Muscle of leg (tissue), 16 donors: ENCODE measurements at places on chromosomes 1 and 21. TPM values are rescaled to one million over a fixed set of nuclear protein-coding genes. Genes with fewer than 3 reads are reported as not detected.

Gene CD1E
- polyA plus RNA-seq = 0.14 TPM

Gene RGS13
- polyA plus RNA-seq = 1.1 TPM

Gene AMY2B
- 8.5 TPM for polyA plus RNA-seq

Gene CAMK2N1
- 7.5 TPM for polyA plus RNA-seq

Gene CHD5
- polyA plus RNA-seq = 0.26 TPM

Gene ANGPTL7
- 1.3 TPM for polyA plus RNA-seq

Gene OPN3
- 19.6 TPM for polyA plus RNA-seq

Gene C1orf167
- polyA plus RNA-seq = 21.3 TPM

Gene UMODL1
- polyA plus RNA-seq = not detected

Gene ATP1A4
- polyA plus RNA-seq = 1.7 TPM

Gene PADI2
- 81.7 TPM for polyA plus RNA-seq

Gene SSX2IP
- polyA plus RNA-seq = 17.0 TPM

Gene SVBP
- 50.7 TPM for polyA plus RNA-seq

Gene VN1R5
- not detected for polyA plus RNA-seq

Gene TAS1R1
- 9.7 TPM for polyA plus RNA-seq

Gene LCA5L
- polyA plus RNA-seq = 1.0 TPM

Gene OVAAL
- polyA plus RNA-seq = not detected

Gene CCDC17
- polyA plus RNA-seq = 1.6 TPM

Gene ERO1B
- 3.2 TPM for polyA plus RNA-seq

Gene KCND3
- polyA plus RNA-seq = 1.3 TPM

Gene WNT3A
- not detected for polyA plus RNA-seq

Gene FAM177B
- polyA plus RNA-seq = not detected

Gene MRPS6
- 52.5 TPM for polyA plus RNA-seq

Gene CD247
- 0.43 TPM for polyA plus RNA-seq

Gene PADI1
- 0.53 TPM for polyA plus RNA-seq

Gene KCNT2
- polyA plus RNA-seq = 8.4 TPM

Gene ZNF644
- 38.1 TPM for polyA plus RNA-seq

Gene COL11A1
- polyA plus RNA-seq = 576 TPM

Gene DUSP12
- polyA plus RNA-seq = 24.8 TPM

Gene PTAFR
- polyA plus RNA-seq = 1.7 TPM

Gene CNIH3
- polyA plus RNA-seq = 2.9 TPM

Gene SYDE2
- 2.6 TPM for polyA plus RNA-seq

Gene MFAP2
- 141 TPM for polyA plus RNA-seq

Gene CYP4A22
- not detected for polyA plus RNA-seq

Gene OR10J1
- 0.04 TPM for polyA plus RNA-seq

Gene MYOM3
- polyA plus RNA-seq = 343 TPM

Gene OR10K2
- polyA plus RNA-seq = not detected

Gene PRAMEF25
- not detected for polyA plus RNA-seq

Gene CGN
- 0.59 TPM for polyA plus RNA-seq

Gene CYB561D1
- polyA plus RNA-seq = 11.6 TPM

Gene AMY1A
- 0.31 TPM for polyA plus RNA-seq

Gene ZNF683
- not detected for polyA plus RNA-seq

Gene FCER1A
- polyA plus RNA-seq = 0.27 TPM

Gene TMEM52
- 87.3 TPM for polyA plus RNA-seq

Gene PTGER3
- polyA plus RNA-seq = 1.4 TPM

Gene DCST1
- 0.20 TPM for polyA plus RNA-seq

Gene LINGO4
- polyA plus RNA-seq = 0.16 TPM

Gene C1QB
- 17.5 TPM for polyA plus RNA-seq

Gene HSF2BP
- polyA plus RNA-seq = 0.68 TPM

Gene DNASE2B
- polyA plus RNA-seq = not detected

Gene SMPDL3B
- 0.46 TPM for polyA plus RNA-seq

Gene TP73
- 1.2 TPM for polyA plus RNA-seq

Gene KRTAP12-2
- polyA plus RNA-seq = not detected

Gene IL23R
- not detected for polyA plus RNA-seq

Gene OLFML2B
- 150 TPM for polyA plus RNA-seq
